Hippocampal formation (tissue), 2 donors: ENCODE measurements at places on chromosomes 4 and X.

- no peak for DNase-seq
Observed at GRCh38 chr4:6107114-6107791, 89.0 kb upstream of the C4orf50 start.

DNA sequence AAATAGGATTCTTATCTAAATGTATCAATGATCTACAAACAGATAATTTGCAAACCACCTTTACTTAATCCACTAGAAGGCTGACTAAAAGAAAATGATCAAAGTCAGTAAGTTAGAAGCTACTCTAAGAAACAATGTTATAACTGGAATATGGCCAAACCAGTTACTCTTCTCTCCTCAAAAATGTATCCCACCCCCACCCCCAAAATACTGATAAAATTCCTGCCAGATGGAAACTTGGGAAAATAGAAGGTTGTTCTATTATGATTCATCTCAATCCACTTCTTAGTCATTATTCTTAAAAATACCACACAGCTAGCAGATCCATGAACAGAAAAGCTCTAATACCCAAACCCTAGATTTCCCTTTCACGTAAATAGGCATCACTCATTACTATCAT lies 206.4 kb downstream of the KLHL13 start:
- DNase-seq: no peak

GRCh38 chr4:72791054-72791453 lies 222.0 kb upstream of the ADAMTS3 start:
- no peak for DNase-seq

GRCh38 chr4:120540625-120541024 lies 381.9 kb downstream of the PRDM5 start:
- no peak for DNase-seq

DNA sequence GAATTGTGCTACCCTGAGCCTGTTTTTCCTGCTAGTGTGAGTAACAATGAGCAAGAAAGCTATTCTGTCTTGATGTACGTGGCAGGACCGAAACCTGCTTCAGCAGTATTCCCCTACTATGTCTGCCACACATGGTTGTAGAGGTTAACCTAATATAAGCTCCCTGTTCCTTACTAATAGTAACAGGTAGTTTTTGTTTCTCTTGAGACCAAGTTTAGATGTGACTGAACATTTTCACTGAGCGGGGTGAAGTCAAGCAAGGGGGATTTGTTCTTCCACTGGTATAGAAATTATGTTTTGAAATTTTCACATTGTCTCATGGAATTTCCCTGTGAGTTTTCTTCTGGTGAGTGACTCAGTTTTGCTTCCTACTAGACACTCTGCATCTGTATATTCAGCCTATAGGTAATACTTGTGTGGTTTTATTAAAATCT lies 37.3 kb downstream of the RRAGB start:
- DNase-seq: no peak

DNA sequence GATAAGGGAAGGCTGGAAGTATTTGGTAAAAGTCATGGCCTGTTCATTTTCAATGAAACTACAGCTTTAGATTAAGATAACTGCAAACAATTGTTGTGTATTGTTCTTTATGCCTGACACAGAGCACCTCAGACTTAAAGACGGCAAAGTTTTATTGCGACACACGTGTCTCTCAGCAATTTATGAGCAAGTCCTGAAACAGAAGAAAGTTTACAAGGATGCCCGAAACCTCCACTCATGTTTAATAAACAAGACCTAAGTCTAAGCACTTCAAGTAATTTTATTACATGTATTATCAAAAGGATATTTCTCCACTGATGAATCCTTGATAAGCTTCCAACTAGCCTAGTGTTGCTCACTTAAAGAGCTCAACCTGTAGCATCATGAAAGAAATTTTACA lies 51.0 kb downstream of the DHX15 start:
- DNase-seq: no peak

GRCh38 chr4:111066887-111067286 lies 444.0 kb upstream of the PITX2 start:
- DNase-seq: no peak

GRCh38 chr4:188624370-188624769 lies 485.1 kb downstream of the TRIML1 start:
- no peak for DNase-seq

DNA sequence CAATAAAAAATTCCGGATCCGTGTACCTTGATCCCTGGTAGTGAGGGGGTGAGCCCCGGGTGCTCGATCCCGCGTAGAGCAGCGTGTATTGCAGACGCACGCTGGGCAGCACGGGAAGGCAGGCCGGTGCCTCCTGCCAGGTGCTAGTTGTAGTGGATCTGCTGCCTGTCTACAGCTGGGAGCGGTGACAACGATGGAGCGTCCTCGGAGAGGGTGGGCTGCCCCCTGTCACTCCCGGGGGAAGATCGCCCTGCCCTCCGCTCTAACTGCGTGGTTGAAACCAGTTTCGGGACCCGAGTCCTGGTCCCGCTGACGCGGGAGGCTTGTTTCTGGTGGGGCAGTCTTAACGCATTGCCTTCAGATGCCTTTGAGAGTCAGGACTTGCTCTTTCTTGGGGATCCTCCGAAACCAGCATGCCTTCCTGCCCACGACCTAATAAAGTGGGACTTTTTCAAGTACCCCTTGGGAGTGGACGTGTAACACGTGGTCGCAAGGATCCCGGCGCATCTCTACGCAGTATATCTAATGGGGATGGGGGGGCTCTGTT lies 2.7 kb upstream of the NKX6-1 start:
- DNase-seq: no peak

- no peak for DNase-seq
Observed at GRCh38 chr4:162523171-162523570, 359.4 kb upstream of the FSTL5 start.

DNA sequence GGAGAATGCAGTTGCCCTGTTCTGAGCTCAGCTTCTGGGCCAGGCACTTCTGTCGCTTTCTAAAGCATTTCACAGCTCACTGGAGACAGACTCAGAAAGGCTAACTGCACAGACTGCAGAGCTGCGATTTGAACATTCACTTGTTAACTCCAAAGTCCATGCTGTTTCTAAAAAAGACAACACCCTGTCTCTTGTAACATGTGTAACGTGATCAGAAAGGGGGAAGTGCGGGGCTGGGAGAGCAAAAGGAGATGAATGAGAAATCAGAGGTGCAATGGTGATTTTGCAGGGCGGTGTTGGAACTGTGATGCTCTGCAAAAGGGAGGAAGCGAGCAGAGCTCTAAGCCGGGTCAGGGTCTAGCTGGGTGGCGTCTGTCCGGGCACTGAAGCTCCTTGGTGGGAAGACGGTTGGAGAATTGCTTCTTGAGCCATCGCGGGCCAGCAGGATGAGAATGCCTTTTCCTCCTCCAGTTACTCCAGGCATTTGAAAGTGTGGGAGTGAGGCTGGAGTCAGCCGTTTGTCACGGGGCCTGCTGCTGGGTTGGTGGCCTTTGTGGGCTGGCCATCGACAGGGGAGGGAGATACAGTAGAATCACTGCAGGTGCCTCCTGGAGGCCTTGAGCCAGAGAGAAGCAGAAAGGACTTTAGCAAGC lies 20.3 kb downstream of the TBC1D14 start:
- no peak for DNase-seq

- DNase-seq: no peak
Observed at GRCh38 chr4:80086296-80086695, 13.3 kb upstream of the ANTXR2 start.

- DNase-seq: no peak
Observed at GRCh38 chrX:139831675-139832456, 101.0 kb downstream of the ATP11C start.

GRCh38 chrX:69117876-69118526 lies 47.3 kb downstream of the PJA1 start:
- DNase-seq: no peak

DNA sequence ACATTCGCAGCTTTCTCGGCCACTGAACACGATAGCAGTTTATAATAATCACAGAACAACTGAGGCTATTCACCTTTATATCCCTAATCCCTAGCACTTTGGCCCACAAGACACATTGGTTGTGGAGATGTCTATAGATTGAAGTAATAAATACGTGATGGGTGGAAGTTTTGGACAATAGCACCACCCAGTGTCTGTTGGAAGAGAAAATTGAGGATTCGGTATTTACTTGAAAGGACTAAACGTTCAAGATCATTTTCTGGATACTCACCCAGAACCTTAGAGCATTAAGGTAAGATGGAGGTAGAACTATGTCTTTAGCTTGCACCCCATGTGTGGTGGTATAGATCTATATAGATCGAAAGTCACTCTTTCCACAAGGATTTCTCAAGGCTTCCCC lies 787 bp upstream of the TMSB15A start:
- no peak for DNase-seq

DNA sequence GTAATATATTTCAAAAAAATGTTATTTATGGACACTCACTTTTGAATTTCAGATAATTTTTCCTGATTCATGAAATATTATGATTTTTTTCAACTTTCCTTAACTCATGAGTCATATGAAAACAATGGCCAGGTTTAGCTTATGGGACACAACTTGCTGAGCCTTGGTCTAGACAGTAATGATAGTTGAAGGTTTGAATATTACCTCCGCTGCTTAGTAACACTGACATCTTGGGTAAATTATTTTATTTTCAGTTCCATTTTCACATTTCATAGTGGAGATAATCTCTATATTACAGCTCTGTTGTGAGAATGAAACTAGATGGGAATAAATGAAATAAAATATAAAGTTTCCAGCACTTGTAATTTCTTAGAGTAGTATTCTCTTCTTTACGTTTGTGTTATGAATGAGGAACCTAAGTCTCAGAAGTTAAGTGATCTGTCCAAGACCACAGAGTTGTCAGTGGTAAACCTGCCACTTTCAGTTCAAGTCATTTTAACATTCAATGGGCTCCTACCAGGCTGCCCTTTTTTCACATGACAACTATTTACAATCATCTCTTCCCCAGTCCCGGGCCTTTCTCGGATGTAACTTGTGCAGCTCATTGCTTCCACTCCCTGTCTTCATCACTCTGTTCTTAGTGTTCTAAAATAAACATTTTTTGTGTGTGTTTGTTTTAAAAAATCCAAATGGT lies 46.8 kb upstream of the GC start:
- no peak for DNase-seq

- DNase-seq: no peak
Observed at GRCh38 chr4:8260656-8261111, 8.9 kb upstream of the HTRA3 start.

DNA sequence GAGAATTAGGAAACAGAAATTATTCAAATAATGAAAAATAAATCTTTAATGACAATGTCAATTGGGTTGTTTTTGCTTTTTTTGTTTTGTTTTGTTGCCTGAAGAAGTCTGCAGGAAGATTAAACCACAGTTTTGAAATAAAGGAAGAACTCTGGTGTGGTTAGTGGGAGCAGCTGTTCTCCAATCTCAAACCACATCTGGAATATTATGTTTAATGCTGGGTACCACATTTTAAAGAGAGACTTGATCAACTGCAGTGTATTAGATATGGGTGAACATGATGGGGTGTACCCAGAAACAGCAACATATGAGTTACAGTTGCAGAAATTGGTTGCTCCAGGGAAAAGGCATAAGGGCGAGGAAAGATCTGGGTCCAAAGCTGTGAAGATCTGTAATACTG lies 171.2 kb upstream of the RPL34 start:
- no peak for DNase-seq

DNA sequence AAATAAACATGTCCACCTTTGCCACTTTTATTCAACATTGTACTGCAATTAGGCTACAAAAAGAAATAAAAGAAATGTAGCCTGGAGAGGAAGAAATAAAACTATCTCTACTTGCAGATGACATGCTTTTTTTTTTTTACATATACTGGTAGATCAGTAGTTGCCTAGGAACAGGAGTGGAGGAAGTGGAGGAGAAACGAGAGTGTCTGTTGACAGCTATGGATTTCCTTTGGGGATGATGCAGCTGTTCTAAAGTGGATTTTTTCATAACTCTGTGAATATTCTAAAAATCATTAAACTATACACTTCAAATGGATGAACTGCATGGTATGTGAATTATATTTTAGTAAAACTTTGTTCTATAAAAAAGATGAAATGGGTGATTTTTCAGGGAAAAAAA lies 116.4 kb downstream of the ANAPC4 start:
- no peak for DNase-seq

DNA sequence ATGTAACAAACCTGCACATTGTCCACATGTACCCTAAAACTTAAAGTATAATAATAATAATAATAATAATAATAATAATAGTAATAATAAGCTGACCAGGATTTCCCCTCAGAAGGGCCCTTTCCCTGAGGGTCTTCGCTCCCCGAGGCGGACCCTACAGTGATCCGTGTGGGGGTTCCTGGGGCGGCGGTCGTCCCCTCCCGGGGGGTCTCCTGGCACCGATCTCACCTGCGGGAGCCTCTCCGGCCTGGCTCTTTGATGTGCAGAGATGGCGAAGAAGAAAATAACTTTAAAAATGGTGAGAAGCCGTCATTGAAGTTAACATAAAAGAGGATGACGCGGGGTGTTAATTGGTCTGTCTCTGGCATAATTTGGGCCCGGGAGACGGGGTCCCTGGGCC lies 48.2 kb upstream of the PPP2R3B start:
- no peak for DNase-seq

DNA sequence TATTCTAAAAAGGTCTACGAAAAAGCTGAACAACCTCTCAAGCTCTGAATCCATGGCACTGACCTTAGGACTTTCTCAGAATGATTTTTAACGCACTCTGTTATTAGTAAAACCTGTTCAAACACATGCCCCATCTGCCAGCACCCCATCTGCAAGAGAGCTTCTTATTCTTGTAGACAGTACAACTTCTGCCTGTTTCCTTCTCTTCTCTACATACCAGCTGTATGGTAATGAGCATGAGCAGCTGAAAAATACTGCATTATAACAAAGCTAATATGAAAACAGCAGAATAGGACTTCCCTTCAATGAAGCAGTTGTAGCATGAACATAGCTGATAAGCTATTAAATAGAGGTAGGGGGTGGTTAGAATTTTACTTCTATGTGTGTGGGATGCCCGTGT lies 167.9 kb downstream of the FBXW7 start:
- DNase-seq: no peak

DNA sequence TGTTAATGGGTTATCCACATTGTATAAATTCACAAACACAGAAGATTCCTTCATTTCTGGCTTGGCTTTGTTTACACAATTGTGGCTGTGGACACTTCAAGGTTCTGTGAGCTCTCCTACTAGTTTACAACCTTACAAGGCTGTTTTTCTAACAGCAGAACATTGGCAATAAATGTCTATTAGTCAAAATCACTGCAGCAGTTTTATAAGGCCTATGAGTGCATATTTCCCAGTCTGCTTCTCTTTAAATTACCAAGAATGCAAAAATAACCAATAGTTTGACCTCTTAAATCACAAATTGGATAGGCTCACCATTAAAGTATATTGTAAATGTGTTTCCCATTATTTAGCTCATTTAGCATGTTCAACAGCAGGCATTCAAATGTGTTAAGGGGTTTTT lies 239.2 kb downstream of the DKK2 start:
- DNase-seq: no peak
